ENCODE measurements at places on chromosomes 12 and 14.

GRCh38 chr12:18383203-18383602 is 121.9 kb downstream of the PIK3C2G start:
- DNase-seq: no peak

DNA sequence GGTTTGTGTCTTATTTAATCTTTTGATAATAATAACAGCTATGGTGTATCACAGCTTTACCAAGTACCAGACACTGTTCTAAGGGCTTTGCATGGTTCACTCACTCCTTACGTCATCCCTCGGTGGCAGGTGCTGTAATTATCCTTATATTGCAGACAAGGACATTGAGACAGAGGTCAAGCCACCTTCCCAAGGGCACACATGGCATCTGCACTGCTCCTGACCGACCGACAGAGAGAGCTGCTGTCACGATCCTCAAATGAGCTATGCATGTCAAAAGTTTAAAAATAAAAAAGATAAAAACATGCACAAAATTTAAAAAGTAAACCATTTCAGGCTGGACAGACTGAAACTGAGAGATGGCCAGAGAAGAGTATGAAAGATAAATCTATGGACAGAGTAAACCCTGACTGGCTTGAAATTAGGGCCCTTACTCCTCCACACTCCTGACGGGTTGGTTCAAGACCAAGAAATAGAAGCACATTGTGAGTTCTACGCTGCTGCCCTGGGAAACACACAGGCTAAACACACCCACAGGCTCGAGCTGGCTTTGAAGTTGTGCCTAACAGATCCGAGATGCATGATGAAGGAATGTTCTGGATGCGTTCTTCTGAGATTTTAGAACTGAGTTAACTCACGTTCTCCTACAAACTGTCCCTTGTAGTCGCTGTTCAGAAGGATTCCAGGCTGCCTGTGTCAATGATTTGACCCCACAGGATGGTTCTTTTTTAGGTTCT is 268.7 kb downstream of the ZFP36L1 start:
- no peak for DNase-seq

DNA sequence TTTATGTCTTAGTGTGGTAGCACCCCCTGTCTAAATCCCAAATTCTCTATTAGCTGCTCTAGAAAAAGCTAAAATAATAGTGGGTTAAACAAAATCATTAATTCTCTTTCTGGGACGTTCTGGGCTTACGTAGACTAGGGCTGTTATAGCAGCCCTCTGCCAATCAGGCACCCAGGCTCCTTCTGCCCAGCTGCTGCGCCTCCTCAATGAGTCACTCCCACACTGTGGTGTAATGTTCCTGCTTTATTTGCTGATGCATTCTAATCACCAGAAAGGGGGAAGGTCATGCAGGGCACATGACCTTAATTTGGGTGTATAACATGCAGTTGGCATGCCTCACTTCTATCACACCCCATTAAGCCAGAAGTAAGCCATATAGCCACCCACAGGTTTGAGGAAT is 294.5 kb downstream of the GALC start:
- DNase-seq: no peak

DNA sequence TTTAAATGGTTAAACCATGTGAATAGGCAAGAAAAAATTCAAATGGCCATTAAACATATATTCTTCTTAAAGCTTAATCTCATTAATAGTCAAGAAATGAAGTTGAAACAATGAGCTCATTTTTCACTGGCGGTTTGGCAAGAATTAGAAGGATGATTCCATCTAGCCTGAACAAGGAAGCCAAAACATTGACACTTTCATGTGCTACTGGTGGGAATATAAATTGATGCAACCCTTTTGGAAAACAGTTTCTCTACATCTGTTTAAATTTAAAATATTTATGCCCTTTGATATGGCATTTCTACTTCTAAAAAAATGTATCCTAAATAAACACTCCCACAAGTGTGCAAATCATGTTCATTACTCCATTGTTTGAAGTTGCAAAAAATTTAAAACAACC is 174.7 kb upstream of the HIF1A start:
- no peak for DNase-seq

- no peak for DNase-seq
Observed at GRCh38 chr14:33589334-33589733, 361.5 kb downstream of the EGLN3 start.

DNA sequence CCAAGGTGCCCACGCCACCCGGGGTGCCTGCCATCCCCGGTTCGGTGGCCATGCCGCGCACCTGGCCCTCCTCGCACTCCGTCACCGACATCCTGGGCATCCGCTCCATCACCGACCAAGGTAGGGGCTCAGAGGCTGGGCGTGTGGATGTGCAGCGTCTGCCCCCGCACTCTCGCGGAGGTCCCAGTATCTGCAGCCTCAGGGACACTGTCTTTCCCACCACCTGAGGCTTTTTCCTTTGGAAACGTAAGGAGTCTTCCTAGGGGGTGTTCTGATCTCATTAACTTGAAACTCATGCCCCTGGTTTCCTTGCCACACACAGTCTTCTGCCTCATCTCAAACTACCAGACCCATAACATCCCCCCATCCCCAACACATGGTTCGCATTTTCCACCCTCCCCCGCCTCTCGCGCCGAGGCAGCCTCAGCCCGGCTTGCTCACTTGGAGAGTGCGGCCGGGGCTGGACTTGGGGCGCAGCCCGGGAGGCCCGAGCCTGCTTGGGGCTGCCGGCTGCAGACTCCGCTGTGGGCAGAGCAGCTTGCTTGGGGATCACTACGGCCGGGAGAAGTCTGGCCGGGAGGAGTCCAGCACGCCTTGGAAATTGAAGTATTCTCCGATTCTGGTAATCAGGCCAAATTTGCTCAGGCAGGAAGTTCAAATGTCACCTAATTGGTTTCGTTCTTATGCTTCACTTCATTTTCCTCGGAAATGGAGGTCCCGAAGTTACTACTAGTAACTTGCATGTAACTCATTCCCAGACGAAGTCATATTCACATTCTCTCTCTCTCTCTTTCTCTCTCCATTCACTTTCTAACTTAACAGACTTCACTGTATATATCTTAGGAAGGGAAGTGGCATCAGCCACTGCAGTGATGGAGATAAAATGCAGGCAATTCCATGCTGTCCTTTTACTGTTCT is 2.0 kb downstream of the PAX9 start:
- DNase-seq: no peak

DNA sequence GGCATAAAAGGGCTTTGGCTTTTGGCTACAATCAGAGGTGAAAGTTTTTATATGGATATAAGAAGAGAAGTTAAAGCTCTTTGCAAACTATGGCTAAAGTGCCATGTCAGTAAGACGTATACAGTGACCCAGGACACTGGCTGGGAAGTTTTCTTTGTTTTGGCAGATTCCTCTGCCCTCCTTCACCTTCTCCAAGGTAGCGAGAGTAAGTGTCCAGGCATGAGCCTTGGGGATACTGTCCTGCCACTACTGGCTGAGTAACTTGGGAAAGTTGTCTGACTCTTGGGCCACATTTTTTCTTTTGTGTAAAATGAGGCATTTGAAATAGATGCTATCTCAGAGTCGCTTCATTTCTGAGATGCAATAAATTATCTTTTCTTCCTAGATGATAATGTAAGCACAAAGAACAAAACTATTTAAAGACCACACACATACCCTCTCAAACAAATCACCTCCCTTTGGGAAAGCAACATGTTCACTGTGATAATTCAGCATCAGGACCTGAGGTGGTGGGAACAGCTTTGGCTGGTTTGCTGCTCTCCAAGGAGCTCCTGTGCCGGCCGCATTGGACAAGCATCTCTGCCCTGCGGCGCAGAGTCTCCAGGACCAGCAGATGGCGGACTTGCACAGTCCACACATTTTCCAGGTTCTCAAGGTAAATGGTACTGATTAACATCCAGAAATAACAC is 106.3 kb downstream of the PTCSC3 start:
- DNase-seq: no peak

DNA sequence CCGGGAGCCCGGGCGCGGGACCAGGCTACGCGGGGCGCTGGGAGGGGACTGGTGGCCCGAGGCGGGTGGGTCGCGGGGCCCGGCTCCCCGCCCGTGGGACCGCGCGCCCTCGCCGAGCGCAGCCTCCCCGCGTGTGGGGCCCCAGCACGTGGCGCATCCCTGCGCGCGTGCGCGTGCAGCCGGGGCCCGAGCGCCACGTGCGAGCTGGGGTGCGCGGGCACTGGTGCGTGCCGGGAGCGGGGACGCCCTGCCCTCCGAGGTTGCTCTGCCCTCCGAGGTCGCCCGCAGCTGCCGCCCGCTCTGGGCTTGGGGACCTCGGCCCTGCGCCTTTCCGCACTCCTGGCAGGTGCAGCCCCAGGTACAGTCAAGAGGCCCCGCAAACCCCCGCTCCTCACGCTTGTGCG is 365 bp upstream of the CCDC88C start:
- DNase-seq: no peak

DNA sequence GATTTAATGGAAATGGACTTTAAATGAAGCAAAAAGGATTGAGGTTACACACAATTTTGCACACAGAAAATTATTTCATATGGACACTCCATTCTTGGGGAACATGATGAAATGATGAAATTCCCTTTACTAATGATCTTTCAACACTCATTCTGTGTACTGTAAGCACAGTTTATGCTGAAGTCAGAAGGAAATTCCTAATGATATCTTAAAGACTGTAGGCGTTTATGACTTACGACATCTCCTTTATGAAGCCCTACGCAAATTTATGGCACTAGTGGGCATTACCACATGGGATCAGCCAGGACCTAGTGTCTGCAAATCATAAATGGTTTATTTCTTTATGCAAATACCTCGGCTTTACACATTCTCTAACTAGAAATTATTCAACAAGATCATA is 97.9 kb upstream of the SOX5 start:
- no peak for DNase-seq

DNA sequence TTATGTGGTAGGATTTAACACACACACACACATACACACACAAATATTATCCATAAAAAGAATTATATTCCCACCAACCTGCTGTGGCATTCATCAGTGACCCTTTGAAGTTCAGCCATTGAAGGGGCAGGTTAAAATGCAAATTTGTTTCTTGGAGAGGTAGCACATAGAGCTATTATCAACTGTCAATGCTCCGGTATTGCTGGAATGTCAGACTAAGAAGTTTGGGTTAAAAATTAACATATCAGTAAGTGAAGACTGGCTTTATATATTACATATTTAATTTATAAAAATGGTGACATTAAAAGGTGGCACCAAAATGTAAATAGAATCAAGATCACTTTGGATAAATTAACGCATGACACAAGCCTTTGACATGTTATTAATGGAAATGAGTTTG is 207.3 kb downstream of the DAD1 start:
- DNase-seq: no peak

GRCh38 chr14:51619561-51619960 is 32.1 kb upstream of the FRMD6 start:
- DNase-seq: no peak

- DNase-seq: no peak
Observed at GRCh38 chr14:61589691-61590581, 105.4 kb upstream of the HIF1A start.

DNA sequence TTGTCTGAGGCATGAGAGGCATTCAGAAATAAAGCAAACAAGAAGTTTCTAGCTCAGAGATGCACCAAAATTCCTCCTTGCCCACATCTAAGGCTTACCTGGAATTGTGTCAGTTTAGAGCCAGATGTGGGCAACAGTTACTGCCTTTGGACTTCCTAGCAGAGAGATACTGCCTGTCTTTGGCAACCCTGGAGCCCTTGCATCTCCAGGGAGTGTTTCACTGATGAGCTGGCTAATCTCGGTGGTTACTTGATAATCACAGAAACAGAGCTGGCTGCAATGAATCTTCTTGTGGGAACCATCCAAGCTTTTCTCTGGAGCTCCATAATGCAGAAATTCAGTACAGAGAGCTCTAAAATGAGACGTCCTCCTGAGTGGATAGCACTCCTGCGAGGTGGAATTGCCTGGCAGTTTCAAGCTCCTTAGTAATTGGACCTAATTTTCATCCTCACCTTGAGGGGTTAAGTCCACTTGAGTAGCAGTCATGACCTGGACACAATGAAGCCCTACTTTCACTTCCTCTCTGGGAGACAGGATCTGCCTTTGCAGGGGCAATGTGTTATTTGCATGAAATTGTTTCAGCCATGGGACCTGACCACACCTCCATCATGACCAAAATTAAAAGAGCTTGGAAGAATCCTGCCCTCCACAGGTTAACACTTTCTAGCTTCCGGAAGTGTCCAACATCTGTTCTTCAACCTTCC is 108.8 kb upstream of the ARHGAP5 start:
- DNase-seq: no peak

DNA sequence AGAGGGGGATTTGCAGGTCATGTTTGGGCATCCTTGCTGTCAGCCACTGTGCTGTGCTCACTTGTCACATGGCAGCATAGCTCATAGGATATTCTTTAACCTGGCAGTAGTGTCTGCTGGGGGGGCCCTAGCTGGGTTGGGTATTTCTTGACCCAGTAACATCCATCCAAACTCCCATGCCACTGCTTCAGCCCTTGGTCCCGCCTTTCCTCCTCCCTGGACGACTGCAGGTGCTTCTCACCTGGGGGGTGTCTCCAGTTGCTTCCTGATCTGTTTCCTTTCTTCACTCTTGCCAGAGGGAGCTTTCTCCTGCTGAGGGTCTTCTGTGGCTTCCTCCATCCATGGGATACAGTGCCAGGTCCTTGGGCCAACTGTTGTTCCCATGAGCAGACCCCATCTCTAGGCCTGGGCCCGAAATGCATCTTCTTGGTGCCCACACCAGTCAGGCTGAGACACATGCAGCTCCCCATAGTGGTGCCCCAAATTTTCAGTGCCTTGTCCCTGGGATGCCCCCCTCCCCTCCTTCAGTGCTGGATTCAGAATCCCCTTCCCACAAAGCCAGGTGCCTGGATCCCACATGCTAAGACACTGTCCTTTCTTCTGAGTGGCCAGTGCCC is 20.5 kb downstream of the C14orf132 start:
- no peak for DNase-seq

GRCh38 chr12:3622021-3622821 is 130.7 kb downstream of the CRACR2A start:
- no peak for DNase-seq

DNA sequence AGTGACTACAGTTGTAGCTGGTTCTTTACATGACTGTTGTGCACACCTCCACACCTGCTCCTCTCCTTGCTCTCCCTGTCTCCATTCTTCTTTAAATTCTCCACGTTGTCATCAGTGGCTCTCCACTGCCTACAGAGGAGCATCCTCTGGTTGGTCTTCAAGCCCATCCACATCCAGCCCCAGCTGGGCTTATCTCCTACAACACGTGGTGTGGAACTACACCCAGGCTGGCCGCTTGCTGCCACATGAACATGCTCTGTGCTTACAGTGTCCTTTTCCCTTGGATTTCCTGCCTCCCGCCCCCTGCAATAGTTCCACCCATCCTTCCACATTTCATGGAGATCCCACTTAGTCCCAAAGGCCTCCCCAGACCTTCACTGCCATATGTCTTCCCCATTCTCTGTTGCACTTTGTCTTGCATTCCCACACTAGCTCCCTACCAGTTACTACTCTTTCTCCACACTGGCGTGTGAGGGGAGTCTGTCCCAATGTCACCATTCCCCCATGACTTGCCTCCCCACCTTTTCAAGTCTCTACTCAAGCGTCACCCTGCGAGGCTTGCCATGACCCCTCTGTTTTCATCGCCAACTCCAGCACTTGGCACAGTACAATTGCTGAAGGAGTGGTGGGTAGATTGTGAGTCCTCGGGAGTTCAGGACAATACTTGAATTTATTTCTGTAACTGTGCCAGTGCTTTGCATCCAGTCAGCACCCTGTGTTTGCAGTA is 9.8 kb upstream of the MCRS1 start:
- no peak for DNase-seq
